ENCODE measurements at places on chromosomes 1 and 21. TPM values are rescaled to one million over a fixed set of nuclear protein-coding genes. Genes with fewer than 3 reads are reported as not detected.
A peak's percentile ranks its signal among the peaks of the same experiment; 100 is the strongest.

LRRC38 gene
- not detected for total RNA-seq

KCNN3 gene
- total RNA-seq = 27.7 TPM

ACKR1 gene
- total RNA-seq = 22.4 TPM

NT5C1A gene
- not detected for total RNA-seq

CD84 gene
- total RNA-seq = 2.6 TPM

TIAM1 gene
- 20.5 TPM for total RNA-seq

C1orf141 gene
- not detected for total RNA-seq

HHAT gene
- total RNA-seq = 2.0 TPM

XCL2 gene
- not detected for total RNA-seq

MYBPH gene
- not detected for total RNA-seq

HDGF gene
- 109 TPM for total RNA-seq

TCP10L gene
- total RNA-seq = 0.66 TPM

ATP1B1 gene
- total RNA-seq = 102 TPM

LCE1F gene
- total RNA-seq = not detected

C1orf167 gene
- 1.8 TPM for total RNA-seq

HSD3B1 gene
- total RNA-seq = not detected

AGO4 gene
- total RNA-seq = 16.8 TPM

FCGR1A gene
- total RNA-seq = 5.8 TPM

ARTN gene
- 0.99 TPM for total RNA-seq

GRCh38 chr1:210292231-210292871 is 36.4 kb upstream of the HHAT start:
- H3K27ac ChIP-seq = peak overlapping the region; percentile 83
- no peaks in the 10 kb centered on the region for H3K27me3 ChIP-seq
- peaks cover 50% of the 10 kb centered on the region for H3K4me1 ChIP-seq
- H3K4me3 ChIP-seq = peak overlapping the region; percentile 29

GRCh38 chr1:10108134-10108663 is 75.4 kb downstream of the UBE4B start:
- H3K4me3 ChIP-seq = peak overlapping the region; percentile 12
- no peaks in the 10 kb centered on the region for H3K27me3 ChIP-seq
- no peaks in the 10 kb centered on the region for H3K4me1 ChIP-seq
- DNase-seq = no peak
- peaks cover 37% of the 10 kb centered on the region for H3K36me3 ChIP-seq

GRCh38 chr1:31105646-31106045 is 40.1 kb upstream of the PUM1 start:
- no peaks in the 10 kb centered on the region for H3K27me3 ChIP-seq
- DNase-seq = no peak
- no peaks in the 10 kb centered on the region for H3K4me1 ChIP-seq
- H3K27ac ChIP-seq = no peak overlapping the region
- no peak overlapping the region for H3K4me3 ChIP-seq

DNA sequence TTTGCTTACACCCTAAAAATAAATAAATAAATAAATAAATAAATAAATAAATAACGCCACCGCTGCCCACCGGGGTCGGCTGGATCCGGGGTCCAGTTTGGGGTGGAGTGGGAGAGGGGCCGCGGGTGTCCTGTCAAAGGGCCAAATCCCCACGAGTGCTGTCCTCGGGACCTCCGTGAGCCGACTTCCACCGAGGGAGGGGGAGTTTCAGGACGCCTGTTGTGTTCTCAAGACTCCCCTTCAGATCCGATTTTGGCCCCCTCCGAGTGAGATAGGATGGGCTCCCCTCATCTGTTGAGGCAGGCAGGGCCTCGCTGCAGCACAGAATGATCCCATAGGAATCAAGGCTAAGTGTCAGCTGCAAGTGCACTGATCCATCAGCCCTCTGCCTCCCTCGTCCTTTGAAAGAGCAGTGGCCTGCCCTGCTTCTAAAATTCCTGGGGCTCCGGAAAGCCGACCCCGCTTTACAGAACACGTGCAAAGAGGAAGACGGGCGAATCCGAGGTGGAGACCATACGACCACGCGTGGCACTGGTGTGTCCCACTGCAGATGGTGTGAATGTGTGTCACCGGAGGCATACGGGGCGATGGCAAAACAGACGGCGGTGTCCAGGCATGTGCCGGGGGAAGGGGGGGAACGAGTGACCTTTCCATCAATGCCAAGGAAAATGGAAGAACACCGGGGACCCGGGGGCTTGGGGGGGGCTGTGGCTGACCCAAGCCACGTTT is 3880.5 kb downstream of the SRGAP2C start:
- H3K27me3 ChIP-seq = no peaks in the 10 kb centered on the region
- no peak overlapping the region for H3K27ac ChIP-seq
- peak; percentile 49 for DNase-seq
- no peaks in the 10 kb centered on the region for H3K4me1 ChIP-seq

GRCh38 chr1:236142253-236143103 is at the start of gene GPR137B:
Gene GPR137B (plus strand): TSS chr1:236142539. CDS start chr1:236142623, 84 bp downstream.
- H3K4me3 ChIP-seq = peak within 1 kb of the TSS; percentile 60
- DNase-seq = no peak
- peaks cover 27% of the 10 kb centered on the region for H3K4me1 ChIP-seq

DNA sequence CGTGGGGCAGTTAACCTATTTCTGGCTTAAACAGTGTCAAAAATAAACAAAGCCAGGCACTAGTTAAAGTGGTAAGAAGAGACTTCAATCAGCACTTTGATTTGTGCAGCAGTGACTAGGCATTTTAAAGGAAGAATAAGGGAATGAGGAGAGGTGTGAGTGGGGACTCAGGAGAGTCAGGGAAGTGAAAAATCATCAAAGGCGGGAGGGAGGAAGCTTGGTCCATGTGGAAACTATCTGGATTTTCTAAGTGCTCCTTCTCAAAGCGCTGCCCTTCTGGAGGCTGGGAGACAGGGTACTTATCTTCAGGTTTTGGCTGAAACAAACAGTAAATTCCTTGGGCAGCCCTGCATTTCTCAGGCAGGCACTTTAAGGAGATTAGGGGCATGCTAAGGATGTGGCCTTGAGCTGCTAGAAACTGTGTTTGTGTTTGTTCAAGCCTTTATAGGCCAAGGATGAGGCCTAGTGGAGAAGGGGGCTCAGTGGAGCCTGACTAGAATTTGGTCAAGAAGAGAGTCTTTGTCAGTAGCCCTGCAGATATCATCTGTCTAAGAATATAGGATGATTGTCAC is 486.5 kb downstream of the SIPA1L2 start:
- H3K4me3 ChIP-seq = no peak overlapping the region
- H3K36me3 ChIP-seq = no peaks in the 10 kb centered on the region
- peaks cover 10% of the 10 kb centered on the region for H3K4me1 ChIP-seq

DNA sequence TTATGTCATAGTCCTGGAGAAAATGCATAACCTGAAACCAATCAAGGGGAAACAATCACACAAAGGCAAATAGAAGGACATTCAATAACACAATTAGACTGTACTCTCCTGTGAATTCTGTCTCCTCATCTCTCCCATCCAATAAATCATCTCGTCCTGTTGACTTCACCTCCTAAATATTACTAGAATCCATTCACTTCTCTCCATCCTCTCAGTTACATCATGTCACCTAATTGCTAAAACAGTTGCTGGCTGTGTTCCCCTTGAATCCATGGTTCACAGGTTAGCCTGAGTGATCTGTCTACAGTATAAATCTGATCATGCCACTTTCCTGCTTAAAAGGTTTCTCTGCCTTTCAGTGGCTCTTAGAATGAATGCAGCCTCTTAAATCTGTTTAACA is 220.2 kb downstream of the TGFB2 start:
- H3K36me3 ChIP-seq = no peaks in the 10 kb centered on the region
- no peaks in the 10 kb centered on the region for H3K4me1 ChIP-seq
- no peak for DNase-seq
- H3K27me3 ChIP-seq = no peaks in the 10 kb centered on the region

DNA sequence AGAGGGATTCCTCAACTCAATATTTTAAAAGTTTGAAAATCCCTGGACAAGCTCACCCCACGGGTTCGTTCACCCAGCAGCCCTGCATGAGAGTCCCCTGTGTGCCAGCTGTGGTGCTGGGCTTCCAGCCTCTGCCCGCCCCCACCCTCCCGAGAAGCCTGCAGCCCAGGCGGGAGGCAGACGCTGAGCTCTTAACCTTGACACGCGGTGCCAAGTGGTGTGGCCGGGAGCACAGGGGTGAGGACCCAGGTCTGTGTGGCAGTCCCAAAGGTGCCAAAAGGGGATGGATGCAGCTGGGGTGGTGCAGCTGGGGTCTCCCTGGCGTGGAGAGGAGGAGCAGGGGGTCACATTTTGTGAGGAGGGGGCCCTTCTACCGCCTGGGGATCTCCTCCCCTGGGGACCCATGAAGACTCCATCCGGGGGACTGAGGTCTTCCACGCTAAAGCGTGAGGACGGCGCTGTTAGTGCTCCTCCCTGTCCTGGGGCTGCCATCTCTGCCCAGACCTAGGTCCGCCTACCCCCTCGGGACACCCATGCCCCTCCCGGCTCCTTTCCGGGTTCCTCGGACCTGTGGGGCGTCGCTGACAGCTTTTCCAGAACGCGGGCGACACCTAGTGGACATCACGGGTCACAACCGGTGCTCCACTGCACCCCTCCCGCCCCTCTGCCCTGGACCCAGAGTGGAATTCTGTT is 12.9 kb downstream of the PLA2G2F start:
- H3K27ac ChIP-seq = peak overlapping the region; percentile 42
- no peaks in the 10 kb centered on the region for H3K4me1 ChIP-seq
- no peaks in the 10 kb centered on the region for H3K27me3 ChIP-seq
- H3K36me3 ChIP-seq = no peaks in the 10 kb centered on the region

DNA sequence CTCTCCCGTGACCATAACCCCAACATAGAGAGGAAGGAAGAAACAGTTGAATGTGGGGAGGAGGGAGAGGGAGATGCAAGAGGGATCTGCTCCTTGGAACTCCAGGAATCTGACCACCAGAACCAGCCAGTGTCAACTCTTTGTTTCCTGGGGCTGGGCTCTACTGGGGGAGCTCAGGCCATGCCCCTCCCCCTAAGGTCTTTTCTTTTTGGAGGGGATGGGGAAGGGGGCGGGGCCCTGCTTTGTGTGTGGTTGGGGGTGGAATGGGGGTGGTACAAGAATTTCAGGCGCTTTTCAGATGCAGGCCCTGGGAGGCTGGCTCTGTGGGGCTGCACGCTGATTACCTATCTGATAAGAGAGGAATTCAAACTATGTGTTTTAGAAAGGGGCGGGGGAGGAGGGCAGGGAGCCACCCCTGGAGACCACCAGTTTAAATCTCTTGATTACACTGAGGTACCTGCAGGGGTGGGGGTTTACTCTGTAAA is 8.3 kb downstream of the LIN28A start:
- H3K27ac ChIP-seq = no peak overlapping the region
- no peaks in the 10 kb centered on the region for H3K4me1 ChIP-seq
- H3K27me3 ChIP-seq = peaks cover 50% of the 10 kb centered on the region
- DNase-seq = no peak

- no peak for DNase-seq
- no peaks in the 10 kb centered on the region for H3K27me3 ChIP-seq
- no peaks in the 10 kb centered on the region for H3K36me3 ChIP-seq
- H3K4me3 ChIP-seq = no peak overlapping the region
- no peak overlapping the region for H3K27ac ChIP-seq
Observed at GRCh38 chr1:240030236-240030635, 61.4 kb upstream of the FMN2 start.

GRCh38 chr1:15639931-15640330 is 22.7 kb downstream of the DDI2 start:
- H3K27ac ChIP-seq = no peak overlapping the region
- H3K27me3 ChIP-seq = no peaks in the 10 kb centered on the region

GRCh38 chr1:107198561-107198960 is 57.7 kb downstream of the NTNG1 start:
- H3K4me1 ChIP-seq = no peaks in the 10 kb centered on the region
- no peak overlapping the region for H3K27ac ChIP-seq
- no peak overlapping the region for H3K4me3 ChIP-seq
- no peaks in the 10 kb centered on the region for H3K36me3 ChIP-seq
- no peaks in the 10 kb centered on the region for H3K27me3 ChIP-seq

DNA sequence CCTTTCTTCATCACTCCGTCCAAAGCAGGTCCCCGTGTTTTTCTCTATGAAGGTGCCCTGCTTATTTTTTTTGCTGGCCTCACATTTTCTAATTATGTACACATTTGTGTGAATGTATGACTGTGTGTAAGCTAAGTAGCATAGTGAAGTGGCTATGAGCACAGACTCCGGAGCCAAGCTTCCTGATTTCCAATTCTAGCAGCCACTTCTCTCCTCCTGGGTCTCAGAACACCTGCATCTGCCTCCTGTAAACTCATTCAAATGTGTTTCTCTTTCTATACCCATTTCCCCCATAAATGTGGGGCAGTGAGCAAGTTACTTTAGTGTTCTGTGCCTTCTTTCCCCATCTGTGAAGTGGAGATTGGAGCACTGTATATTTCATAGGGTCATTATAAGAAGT is 2.1 kb downstream of the SLAMF6 start:
- no peaks in the 10 kb centered on the region for H3K36me3 ChIP-seq
- no peak overlapping the region for H3K27ac ChIP-seq
- no peak overlapping the region for H3K4me3 ChIP-seq
- no peaks in the 10 kb centered on the region for H3K27me3 ChIP-seq
- H3K4me1 ChIP-seq = no peaks in the 10 kb centered on the region
- no peak for DNase-seq

DNA sequence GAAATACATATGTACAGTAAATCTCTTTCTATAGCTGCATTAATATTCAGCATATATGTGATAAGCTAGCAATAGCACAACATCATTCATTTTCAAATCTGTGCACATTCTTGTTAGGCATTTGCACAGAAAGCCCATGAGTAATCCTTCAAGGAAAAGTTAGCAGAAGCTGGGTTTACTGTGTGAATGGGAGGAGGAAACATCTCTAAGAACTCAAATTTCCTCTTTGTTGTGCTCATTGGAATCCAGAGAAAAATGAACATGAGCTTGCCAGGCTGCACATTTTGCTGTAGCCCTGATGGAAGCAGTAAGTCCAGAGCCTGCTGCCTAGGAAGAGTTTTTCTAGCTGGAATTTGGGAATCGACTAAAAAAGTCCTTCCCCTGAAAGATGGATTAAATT is 214.2 kb upstream of the FOXD3 start:
- no peak overlapping the region for H3K4me3 ChIP-seq
- no peak overlapping the region for H3K27ac ChIP-seq
- DNase-seq = no peak
- no peaks in the 10 kb centered on the region for H3K4me1 ChIP-seq
- no peaks in the 10 kb centered on the region for H3K27me3 ChIP-seq

- no peaks in the 10 kb centered on the region for H3K4me1 ChIP-seq
- no peaks in the 10 kb centered on the region for H3K36me3 ChIP-seq
- H3K27me3 ChIP-seq = no peaks in the 10 kb centered on the region
- H3K27ac ChIP-seq = no peak overlapping the region
- no peak overlapping the region for H3K4me3 ChIP-seq
- no peak for DNase-seq
Observed at GRCh38 chr1:82154219-82154970, 353.7 kb downstream of the ADGRL2 start.

DNA sequence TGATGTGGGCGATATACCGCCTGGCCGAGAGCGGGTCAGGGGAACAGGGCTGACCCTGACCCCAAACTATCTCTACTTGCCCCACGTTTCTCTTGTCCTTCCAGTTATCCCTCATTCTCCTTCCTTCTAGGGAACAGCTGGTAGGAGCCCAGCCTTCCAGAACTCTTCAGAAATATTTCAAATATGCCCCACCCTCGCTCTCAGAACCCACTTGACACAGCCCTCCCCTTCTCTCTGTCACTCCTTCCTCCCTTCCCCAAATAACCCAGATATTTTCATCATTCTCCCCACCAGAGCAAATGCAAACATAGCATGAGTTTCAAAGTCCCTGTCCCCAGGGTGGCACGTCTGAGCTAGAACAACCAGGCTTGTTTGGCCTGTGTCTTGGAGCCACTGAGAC is 1.1 kb downstream of the CACNA1S start:
- DNase-seq = no peak
- H3K36me3 ChIP-seq = no peaks in the 10 kb centered on the region
- peaks cover 5% of the 10 kb centered on the region for H3K27me3 ChIP-seq
- no peaks in the 10 kb centered on the region for H3K4me1 ChIP-seq
- H3K27ac ChIP-seq = no peak overlapping the region

- H3K27me3 ChIP-seq = no peaks in the 10 kb centered on the region
- DNase-seq = no peak
- H3K27ac ChIP-seq = no peak overlapping the region
- H3K4me1 ChIP-seq = no peaks in the 10 kb centered on the region
Observed at GRCh38 chr1:93288558-93288957, 57.1 kb upstream of the DR1 start.

All from sigmoid colon (tissue), 7 donors.